ENCODE measurements at places on chromosomes 4 and X. TPM values are rescaled to one million over a fixed set of nuclear protein-coding genes. Genes with fewer than 3 reads are reported as not detected.

DNA sequence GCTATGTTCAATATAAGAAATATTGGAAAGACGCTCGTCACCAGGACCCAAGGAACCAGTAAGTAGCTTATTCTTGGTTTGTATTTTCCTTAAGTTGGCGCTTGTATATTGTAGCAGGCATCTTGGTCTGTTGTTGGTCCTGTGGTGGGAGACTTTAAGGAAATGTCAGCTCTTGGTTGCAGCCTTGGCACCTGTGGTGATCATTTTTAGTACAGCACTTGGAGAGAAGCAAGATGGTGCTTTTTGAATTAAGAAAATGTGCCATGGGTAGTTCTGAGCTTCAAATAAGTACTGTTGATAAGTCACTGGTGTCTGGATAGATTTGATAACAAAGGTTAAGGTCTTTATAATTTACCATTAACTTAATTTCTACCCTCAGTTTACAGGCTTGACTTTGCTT lies 1.1 kb downstream of the RPS3A start:
- no peak for DNase-seq

GRCh38 chrX:2516623-2517022 lies 15.8 kb upstream of the DHRSX start:
- no peak for DNase-seq

DNA sequence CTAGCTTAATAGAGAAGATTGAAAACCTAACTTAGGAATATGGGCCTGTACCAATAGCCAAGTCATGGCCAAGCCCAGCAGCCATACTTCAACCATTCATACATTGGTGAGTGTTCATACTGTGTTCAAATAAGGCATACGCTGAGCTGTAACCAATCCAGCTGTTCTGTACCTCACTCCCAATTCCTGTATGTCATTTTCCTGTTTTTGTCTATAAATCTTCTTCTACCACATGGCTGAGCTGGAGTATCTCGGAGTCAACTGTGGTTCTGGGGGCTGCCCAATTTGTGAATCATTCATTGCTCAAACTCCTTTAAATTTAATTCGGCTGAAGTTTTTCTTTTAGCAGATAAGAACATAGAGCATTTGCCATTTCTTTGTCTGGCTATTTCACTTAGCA lies 195.3 kb upstream of the ANKRD50 start:
- DNase-seq: no peak

DNA sequence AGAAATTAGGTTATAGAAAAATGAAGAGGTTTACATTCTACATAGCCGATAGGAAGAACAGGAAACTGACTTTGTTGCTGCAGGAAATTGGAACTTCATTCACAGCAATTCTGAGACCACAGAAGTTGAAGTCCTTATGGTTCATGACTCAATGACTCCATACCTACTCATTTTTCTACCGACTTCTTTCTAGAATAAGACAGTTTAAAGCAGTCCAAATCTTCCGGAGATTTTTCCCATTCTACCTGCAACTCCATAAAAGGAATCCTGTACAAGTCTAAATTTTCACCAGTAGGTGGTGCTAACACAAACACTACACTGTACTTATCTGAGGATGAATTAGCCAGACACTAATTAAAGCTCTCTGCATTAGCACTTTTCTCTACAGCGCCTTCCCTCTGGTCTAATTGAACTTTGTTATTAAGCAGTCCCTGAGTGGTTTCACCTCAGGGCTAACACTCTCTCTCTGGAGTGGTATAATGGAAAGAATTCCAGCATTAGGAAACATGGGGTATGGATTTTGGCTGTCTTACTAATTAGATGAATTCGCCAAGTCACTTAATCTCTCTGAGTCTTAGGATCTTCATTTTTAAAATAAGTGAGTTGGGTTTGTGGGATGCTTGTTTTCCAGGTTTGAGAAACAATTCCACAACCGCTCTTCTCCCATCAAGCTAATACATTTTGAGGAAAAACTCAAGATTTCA lies 167.9 kb downstream of the SMIM20 start:
- no peak for DNase-seq

SYTL5 gene
- polyA plus RNA-seq: 0.05 TPM
